ENCODE measurements at places on chromosomes 12 and 14.

DNA sequence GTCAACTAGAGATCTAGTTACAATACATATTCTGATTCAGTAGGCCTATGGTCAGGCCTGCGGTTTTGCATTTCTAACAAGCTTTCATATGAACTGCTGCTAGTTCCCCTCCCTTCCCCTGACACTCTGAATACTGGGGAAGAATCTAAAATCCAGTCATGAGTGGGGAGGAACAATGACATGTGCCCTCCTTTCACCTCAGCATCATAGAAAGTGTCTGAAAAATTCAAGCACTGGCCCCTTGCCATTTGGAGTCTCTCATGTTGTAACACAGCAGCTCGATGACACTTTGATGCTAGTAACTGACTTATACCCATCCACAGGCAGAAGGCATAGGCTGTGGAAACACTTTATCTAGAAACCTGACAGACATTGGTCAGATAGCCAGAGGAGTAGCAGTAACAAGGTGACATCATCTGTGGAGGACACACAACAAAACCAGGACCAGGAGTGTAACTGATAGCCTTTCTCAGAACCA, 161.9 kb upstream of the RASSF8 start:
- no peak for DNase-seq

GRCh38 chr12:114441545-114441944, 35.6 kb upstream of the TBX5 start:
- no peak for DNase-seq

DNA sequence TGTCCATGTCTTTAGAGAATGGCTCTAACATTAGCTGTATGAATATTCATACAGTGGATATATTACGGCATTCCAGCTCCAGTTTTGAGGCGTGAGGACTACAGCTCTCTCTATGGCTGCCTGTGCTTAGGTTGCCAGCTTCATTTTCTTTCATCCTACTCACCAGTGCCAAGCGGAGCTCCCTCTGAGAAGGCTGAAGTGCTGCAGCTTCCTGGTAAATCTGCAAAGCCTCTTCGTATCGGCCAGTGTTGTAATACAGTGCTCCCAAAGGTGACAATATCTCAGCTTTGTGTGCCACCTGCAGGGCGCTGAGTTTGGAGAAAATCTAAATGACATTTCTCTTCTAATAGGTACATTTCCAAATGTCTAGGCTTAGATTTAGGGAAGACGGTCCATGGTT, 19.8 kb upstream of the OVCH1 start:
- DNase-seq: no peak

DNA sequence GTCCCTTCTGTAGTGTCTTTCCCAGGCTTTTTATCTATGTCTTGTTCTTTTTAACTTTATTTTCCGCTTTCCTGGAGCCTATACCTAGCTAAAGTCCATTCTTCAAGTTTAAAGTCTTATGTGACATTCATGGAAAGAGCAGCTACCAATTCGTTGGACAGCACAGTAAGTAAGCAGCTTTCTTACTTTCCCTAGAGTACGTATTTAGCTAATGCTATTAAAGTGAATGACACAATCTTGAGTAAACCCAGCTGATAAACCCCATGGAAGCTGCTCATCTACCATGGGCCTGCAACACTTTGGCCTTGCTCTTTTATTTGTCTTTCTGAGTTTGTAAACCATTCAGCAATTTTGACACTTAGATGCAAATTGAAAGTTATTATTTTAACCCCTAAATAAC, 30.0 kb downstream of the ALX1 start:
- no peak for DNase-seq

GRCh38 chr14:21087294-21088091, 11.0 kb downstream of the ZNF219 start:
- no peak for DNase-seq

All from NCI-H774 (cell line).